ENCODE measurements at places on chromosomes 2 and 18.
A peak's percentile ranks its signal among the peaks of the same experiment; 100 is the strongest.

DNA sequence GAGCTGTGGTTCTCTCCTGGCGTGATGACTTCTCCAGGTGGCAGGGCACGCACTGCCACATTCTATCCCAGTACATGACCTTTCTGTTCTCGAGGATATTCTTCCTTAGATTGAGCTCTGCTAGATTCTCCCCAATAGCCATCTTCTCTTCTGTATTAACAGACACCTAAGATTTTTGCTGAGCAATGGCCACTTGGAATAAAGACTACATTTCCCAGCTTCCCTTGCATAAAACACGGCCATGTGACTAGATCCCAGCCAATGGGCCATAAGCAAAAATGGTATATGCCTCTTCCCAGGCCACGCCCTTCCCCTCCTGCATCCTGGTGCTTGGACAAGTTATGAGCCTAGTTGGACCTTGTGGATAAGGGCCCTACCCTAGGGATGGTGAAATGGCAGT, 82.1 kb downstream of the EIF2AK3 start:
- DNase-seq = no peak

- DNase-seq = no peak
These were observed 12.4 kb upstream of the CCDC88A start for GRCh38 chr2:55431982-55432627.

DNA sequence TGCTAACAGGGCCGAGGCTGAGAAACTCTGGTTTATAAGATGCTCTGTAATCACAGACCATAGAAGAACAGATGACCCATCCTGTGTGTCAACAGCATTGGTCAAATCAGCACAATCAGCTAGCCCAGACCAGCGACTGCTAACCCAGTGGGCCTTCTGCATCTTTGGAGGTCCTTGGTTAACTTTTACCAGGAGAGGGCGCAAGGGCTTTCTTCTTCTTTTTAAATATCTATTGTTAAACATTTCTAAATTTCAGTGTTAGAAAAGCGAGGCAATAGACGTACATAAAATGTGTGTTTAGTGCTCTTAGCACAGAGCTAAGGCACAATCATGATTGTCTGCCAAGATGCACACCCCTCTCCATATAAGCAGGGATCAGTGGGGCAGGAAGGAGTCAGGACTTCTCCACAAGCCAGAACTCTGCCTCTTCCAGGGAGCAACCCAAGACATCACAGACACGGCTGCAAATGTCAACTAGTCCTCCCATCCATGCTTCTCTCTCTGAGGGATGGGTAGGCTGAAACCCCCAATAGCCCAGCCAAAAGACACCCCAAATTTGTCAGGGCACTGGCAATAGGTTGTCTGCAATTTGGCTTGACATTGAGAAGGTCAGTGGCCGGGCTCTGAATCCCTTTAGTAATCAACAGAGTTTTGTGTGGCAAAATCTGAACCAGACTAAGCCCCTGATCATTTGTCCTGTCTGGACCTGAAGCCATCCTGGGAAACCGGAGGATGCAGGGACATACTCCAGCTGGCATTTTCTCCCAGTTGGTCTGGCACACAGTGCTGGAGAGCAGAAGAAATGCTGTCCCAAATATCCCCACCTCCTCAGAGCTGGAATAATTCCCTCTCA, 188.2 kb downstream of the BCL2 start:
- DNase-seq = no peak

DNA sequence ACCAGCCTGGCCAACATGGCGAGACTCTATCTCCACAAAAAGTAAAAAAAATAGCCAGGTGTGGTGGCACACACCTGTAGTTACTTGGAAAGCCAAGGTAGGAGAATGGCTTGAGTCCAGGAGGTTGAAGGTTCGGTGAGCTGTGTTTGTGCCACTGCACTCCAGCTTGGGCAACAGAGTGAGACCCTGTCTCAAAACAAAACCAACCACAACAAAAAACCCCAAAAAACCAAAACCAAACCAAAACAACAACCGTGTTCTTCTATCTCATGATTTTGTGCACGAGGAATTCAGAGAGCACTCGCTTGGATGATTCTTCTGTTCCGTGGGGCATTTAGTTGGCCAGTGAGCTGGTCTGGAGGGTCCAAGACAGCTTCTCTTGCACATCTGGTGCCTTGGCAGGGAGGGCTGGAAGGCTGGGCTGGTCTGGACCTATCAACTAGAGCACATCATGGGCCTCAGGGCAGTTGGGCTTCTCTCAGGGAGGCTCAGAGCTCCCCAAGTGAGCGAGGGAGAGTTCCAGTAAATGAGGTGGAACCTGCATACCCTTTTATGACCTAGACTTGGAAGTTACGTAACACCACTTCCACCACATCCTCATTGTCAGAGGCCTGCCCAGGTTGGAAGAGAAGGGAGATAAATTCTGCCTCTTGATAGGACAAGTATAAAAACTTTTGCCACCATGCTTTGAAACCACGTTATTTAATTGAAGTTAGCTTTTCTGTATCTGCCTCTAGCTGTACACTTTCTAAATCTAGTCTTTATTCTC, 25.2 kb downstream of the SIX2 start:
- no peak for DNase-seq

DNA sequence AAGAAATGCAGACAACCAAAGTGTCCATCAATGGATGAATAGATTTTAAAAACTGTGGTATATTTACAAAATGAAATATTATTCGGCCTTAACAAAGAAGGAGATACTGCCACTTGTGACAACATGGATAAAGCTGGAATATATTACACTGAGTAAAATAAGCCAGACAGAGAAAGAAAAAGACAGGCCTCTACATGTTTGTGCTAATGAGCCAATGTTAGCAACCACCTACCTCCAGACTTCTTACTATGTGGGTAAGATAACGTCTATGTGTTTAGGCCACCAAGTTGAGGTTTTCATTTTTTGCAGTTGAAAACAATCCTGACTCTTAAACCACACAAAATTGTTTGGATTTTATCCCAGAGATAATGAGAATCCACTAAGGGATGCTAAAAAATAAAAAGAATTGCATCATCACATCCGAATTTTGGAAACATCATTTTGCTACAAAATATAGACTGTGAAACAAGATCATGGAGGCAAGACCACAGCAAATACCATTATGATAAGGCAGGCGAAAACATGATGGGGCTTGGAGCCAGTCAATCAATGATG, 47.0 kb downstream of the EVA1A start:
- no peak for DNase-seq

GRCh38 chr2:54407693-54408092, 48.4 kb upstream of the SPTBN1 start:
- no peak for DNase-seq

GRCh38 chr2:238158509-238159070, at the start of gene ERFE:
ERFE (plus strand) TSS chr2:238158970; CDS start chr2:238159008, 38 bp downstream.
- peak; percentile 20 for DNase-seq

All from left ventricle myocardium inferior (tissue), 1 donor.